ENCODE measurements at places on chromosomes 13 and 19.

DNA sequence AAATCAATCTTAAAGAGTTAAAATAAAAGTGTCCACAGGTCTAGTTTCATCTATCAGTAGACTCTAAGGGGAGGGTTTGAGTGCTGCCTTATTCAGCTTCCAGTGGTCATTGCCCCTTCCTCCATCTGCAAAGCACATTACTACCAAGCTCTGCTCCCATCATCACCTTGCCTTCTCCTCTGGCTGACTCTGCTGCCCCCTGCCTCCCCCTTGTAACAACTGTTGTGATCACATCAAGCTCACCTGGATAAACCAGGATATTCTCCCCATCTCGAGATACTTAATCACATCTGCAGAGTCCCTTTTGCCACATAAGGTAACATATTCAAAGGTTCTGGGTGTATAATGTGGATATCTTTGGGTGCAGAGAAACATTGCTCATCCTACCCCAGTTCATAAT is 43.3 kb upstream of the GPC6 start:
- DNase-seq, result no peak

GRCh38 chr13:51937320-51938290 is 73.6 kb downstream of the ATP7B start:
- no peak for DNase-seq

DNA sequence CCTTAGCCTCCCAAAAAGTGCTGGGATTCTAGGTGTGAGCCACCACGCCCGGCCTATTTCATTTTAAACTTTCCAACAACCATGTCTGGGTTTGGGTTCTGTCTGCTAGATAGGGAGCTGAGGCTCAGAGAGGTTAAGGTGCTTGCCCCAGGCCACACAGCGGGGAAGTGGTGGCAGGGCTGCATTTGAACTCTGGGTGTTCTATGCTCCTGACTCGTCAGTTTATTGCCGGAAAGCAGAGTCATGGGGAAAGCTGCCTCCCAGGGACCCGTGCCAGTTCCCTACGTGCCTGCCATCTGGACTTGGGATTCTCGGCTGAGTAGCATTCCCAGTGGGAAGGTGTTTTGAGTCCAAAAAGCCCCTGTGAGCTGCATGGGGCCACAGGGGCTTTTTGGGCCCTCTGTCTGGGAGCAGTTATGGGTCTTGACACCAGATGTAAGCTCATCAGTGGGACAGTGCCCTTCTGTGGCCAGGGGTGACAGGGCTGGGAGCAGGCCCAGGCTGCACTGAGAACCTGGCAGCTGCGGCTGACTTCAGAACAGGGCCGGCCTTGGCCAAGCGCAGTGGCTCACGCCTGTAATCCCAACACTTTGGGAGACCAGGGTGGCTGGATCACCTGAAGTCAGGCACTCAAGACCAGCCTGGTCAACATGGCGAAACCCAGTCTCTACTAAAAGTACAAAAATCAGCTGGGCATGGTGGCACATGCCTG is 10.9 kb downstream of the RFX1 start:
- DNase-seq, result no peak

- no peak for DNase-seq
These were observed 7.6 kb upstream of the PEG3 start for GRCh38 chr19:56848166-56848565.

DNA sequence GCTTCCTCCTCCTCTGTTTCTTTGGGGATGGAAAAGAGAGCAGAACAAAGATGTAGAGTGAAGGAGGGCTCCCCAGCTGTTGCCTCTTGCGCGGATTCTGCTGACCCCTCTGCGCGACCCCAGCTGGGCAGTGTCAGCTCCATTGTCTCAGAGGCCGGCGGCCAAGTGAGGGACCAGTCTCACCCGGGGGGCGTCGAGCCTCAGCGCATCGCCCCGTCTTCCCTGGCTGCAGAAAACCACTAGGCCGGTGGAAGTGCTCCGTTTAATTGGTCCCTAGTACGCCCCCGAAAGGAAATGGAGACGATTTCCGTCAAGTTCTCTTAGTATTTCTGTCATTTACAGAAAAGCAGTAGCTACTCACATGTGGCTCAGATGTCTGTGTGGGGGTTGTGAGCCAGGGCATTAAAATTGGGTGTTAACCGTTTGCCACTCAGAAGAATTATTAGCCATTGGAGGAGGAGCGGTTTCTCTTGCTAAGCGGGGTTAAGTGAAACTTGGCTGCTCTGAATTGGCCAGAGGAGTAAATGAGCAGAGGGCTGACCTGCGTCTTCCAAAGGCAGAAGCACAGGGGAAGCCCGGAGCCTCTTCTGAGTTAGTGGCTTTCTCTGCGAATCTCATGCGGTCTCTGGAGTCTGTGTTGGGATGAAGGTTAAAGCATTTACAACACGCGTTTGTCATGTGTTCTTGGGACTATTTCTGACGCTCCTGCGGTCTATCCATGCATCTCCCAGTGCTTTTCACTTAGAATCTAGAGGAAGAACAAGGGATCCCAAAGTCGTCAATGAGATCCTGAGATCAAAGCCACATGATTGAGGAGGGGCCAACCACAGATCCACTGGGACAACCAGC is 132.8 kb upstream of the MYO16 start:
- no peak for DNase-seq

DNA sequence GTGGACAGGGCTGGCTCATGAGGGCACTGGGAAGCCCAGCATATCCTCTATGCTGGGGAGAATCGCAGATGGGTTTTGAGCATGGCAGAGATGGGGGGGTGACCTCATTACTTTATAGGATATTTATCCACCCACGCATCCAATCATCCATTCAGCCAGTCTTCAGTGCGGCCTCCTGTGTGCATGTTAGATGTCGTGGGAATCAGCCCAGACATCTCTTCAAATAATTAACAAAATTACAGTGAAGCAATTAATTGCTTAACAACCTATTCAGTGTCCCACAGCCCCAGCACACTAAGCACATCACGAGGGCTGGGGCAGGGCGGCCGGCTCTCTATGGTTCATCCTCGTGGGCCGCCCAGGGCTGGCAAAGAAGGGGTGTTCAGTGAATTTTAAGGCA is 21.6 kb downstream of the LIG1 start:
- DNase-seq, result no peak

DNA sequence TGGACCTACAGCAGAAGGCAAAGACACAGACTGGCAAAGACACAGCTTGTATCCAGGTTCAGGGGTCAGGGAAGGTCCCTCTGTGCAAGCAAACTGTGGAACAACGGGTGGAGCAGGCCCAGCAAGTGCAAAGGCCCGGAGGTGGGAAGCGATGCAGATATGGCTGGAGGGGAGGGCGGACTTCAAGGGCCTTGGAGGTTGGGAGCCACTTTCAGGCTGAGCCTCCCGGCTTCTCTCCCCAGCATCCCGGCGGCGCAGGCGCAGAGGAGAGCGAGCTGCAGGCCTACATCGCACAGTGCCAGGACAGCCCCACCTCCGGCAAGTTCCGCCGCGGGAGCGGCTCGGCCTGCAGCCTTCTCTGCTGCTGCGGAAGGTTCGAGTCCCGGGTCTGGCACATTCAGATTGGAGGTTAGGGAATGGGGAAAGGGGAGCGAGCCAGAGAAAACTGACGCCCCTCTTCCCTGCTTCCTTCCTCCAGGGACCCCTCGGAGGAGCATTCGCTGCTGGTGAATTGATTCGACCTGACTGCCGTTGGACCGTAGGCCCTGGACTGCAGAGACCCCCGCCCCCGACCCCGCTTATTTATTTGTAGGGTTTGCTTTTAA is 2.1 kb upstream of the PNPLA6 start:
- DNase-seq, result no peak

- no peak for DNase-seq
These were observed 5.6 kb downstream of the CERS4 start for GRCh38 chr19:8214802-8215201.

DNA sequence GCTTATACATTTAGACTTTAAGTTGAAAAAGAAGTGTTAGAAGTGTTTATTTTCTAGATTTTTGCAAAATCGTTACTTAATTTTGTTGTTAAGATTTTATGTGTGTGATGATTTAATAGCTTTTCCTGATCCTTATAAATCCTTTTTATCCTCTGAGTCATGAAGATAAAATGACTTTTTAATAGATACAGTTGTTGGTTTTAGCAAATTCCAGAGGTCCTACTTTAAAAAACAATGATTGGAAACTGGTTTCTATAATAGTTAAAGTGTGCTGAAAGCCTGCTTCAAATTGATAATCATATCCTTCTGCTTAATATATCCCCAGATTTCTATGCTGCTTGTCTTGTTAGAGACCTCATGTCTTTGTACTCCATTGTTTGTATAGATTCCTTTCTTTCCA is 39.0 kb downstream of the RNASEH2B start:
- no peak for DNase-seq

DNA sequence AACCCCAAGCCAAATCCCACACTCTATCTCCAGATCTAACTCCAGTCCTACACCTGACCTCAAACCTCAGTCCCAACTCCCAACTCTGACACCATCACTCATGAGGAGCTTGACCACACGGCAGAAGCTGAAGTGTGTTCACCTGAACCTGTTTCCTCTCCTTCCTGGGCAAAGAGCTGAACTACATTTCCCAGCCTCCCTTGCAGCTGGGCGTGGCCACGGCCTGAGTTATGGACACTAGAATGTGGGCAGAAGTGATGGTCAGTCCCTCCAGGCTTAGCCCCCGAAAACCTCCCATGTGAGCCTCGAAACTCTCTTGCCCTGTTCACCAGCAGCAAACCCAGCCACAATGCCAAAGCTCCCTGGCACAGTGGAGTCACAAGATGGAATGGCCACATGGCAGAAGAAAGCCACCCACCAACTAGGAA is 19.5 kb upstream of the MEIS3 start:
- no peak for DNase-seq

DNA sequence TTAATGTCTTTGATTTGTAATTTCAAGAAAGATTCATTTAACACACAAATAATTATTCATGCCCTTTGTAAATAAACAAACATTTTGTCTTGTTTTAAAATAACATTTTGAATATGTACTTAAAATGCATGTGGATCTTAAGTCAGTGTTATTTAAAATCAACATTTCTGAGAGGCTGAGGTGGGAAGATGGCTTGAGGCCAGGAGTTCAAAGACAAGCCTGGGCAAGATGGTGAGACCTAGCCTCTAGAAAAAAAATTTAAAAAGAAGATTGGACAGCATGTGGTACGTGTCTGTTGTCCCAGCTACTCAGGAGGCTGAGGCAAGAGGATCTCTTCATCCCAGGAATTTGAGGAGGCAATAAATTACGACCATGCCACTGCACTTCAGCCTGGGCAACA is 1268.2 kb downstream of the SLITRK1 start:
- no peak for DNase-seq

DNA sequence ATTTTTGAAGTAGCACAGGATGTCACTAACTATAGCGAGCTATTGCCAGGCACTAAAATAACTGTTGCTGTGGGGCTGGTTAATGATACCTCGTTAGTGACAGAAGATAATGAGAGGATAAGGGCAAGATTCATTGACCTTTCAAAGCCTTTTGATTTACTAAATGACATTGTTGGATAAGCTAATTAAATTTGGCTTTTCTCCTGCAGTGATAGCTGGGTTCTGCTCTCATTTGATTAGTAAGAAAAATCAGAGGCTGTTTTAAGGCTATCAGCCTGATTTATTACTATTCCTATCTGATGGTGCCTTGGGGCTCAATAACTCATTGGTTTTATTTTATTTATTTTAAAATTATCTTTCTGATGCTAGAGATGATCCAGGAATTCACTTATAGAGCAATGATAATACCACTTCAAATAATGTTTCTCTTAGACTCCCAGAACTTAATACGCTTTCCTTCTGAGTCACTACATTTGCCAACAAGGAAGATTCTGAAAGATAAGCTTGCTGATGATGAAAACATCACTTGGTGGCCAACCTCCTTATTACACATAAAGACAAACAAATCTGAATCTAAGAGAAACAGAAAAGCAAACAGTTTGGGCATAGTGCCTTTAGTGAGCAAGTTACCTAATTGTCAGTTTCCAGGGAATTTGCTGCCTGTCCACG is 501.3 kb upstream of the ARGLU1 start:
- DNase-seq, result no peak

DNA sequence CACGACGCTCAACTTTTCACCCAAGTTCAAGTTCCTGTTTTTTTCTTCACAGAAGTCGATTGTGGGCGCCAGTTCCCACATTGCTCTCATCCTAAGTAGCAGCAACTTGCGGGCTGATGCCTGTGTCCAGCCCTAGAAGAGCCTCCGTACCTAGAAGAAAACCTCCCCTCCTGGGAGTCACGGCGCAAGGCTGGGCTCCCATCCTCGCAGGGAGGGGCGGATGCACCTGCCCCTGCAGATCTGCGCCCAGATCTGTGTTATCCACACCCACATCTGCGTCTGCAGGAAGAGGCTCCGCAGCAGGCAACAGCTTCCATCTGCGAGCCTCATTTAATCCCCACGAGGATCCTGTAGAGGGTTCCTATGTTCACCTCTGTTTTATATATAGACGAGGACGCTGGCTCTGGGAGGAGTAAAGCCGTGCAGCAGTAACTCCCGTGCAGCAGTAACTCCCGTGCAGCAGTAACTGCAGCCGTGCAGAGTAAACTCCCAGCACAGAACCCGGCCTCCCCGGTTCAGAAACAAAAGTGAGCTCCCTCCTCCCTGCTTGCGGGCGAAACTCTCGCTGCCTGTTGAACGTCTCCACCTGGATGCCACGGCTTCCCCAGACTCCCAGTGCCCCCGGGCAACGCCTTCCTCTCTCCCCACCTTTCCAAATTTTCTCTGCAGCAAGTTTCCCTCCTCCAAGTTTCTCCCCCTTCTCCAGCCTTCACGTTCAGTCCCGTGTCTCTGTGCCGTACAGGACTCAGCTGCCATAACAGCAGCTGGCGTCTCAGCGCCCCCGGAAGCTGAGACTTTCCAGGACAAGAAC is 23.5 kb upstream of the LAIR1 start:
- DNase-seq, result no peak

DNA sequence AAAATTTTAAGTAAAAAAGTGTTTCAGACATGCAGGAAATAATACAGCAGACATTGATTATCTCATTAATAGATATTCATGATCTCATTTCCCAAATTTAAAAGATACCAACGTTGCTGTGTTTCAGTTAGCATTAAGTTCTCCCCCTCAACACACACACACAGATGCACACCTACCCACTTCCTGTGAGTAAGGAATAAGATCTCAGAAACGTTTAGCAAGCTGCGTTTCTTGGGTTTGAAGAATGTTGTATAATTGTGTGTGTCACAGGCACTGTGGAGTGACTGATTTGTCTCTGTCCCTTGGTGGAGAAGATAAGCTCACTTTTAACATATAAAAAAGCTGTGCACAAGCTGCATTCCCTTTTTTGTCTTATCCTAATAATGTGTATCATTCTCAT is 196.8 kb downstream of the PDS5B start:
- DNase-seq, result no peak

All from LoVo (cell line).